Effector CD4-positive, alpha-beta T cell (primary cell): ENCODE measurements at places on chromosomes 12 and 14.

- DNase-seq, result peak; percentile 42
Measured at GRCh38 chr12:54411391-54412241, 7.5 kb downstream of the ITGA5 start.

DNA sequence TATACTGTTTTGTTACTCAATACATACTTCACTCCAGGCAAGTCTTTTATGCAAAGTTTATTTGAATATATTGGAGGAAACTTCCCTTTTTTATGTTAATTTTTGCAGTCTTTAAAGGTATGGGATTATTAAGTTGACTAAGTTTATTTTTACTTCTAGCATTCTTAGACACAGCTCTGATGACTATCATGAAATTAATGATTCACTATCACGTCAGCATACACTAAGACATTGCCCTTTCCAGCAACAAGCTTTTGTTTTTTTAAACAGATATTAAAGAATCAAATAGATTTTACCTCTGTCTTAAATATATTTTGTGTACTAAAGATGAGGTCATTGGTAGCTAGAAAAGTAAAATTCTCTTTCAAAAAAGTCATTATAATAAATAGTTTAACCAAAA lies 52.1 kb downstream of the DERA start:
- DNase-seq, result no peak

GRCh38 chr14:40072175-40072574 lies 639.9 kb upstream of the FBXO33 start:
- DNase-seq, result no peak

DNA sequence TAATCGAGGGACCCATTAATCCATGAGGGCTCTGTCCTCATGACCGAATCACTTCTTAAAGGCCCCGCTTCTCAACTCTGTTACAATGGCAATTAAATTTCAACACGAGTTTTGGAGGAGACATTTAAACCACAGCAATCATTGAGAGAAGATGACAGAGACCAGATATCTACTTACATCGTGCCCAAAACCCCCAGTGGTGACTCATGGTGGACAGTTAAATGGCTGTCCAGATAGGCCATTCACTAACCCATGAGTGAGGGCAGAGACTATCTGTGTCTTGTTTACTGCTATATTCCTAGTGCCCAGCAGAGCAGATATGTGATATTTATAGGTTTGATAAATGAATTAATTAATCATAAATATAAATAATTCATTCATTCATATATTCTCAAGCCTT lies 20.0 kb upstream of the FLVCR2 start:
- DNase-seq, result no peak

GRCh38 chr12:6231359-6232268 lies 31.4 kb downstream of the CD9 start:
- DNase-seq, result no peak

DNA sequence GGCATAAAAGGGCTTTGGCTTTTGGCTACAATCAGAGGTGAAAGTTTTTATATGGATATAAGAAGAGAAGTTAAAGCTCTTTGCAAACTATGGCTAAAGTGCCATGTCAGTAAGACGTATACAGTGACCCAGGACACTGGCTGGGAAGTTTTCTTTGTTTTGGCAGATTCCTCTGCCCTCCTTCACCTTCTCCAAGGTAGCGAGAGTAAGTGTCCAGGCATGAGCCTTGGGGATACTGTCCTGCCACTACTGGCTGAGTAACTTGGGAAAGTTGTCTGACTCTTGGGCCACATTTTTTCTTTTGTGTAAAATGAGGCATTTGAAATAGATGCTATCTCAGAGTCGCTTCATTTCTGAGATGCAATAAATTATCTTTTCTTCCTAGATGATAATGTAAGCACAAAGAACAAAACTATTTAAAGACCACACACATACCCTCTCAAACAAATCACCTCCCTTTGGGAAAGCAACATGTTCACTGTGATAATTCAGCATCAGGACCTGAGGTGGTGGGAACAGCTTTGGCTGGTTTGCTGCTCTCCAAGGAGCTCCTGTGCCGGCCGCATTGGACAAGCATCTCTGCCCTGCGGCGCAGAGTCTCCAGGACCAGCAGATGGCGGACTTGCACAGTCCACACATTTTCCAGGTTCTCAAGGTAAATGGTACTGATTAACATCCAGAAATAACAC lies 106.3 kb downstream of the PTCSC3 start:
- DNase-seq, result no peak

DNA sequence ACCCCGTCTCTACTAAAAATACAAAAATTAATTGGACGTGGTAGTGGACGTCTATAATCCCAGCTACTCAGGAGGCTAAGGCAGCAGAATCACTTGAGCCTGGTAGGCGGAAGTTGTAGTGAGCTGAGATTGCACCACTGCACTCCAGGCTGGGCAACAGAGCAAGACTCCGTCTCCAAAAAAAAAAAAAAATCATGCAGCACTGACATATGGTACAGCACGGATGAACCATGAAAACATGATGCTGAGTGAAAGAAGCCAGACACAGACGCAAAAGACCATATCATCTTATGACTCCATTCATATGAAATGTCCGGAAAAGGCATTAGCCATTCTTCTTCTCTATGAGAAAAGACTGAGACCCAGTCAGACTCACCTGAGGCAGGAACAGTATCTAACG lies 50.4 kb downstream of the PITPNM2 start:
- no peak for DNase-seq

DNA sequence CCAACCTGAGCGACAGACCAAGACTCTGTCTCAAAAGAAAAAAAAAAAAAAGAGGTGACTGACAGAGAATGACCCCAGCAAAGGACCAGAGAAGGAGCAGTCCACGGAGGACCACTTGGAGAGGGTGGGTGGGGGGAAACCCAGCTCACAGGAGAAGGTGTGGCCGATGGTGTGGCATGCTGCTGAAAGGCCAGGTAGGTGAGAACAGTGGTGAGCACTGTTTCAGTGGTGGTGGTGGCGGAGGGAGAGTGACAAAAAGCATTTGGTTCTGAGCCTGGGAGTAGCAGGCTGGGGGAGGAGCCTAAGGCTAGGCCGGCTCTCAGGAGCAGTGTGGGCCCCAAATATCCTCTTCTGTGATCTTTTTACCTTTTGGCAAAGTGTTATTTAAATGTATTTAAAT lies 63.8 kb downstream of the IRF2BPL start:
- no peak for DNase-seq

DNA sequence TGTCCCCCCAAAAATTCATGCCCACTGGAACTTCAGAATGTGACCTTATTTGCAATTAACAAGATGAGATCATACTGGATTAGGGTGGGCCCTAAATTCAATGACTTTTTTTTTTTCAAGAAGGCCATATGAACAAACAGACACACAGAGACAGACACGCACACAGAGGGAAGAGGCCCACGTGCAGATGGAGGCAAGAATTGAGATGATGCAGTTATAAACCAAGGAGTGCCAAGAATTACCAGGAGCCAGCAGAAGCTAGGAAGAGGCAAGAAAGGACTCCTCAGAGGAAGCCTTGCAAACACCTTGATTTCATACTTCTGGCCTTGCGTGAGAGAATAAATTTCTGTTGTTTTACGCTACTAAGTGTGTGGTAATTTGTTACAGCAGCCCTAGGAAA lies 33.4 kb downstream of the NELL2 start:
- DNase-seq, result no peak

DNA sequence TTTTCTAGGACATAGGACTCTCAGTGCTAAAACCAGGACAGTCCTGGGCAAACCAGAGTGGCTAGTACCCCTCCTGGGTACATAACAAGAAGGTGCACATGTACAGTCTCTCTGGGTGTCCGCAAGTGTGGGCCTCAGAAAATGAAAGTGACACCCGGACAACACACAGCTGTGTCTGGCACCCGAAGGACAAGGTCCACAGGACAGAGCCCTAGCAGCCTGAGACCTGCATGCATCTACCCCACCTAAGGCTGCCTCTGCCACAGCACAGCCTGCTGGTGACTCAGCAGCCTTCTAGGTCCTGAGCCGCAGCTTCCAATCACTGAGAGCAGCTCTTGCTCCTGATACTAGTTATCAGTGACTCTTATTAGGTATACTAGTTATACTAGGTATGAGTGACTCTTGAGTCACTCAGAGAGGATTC lies 784.1 kb upstream of the TBX3 start:
- no peak for DNase-seq

- no peak for DNase-seq
Measured at GRCh38 chr14:60485057-60485597, 736 bp downstream of the C14orf39 start.

DNA sequence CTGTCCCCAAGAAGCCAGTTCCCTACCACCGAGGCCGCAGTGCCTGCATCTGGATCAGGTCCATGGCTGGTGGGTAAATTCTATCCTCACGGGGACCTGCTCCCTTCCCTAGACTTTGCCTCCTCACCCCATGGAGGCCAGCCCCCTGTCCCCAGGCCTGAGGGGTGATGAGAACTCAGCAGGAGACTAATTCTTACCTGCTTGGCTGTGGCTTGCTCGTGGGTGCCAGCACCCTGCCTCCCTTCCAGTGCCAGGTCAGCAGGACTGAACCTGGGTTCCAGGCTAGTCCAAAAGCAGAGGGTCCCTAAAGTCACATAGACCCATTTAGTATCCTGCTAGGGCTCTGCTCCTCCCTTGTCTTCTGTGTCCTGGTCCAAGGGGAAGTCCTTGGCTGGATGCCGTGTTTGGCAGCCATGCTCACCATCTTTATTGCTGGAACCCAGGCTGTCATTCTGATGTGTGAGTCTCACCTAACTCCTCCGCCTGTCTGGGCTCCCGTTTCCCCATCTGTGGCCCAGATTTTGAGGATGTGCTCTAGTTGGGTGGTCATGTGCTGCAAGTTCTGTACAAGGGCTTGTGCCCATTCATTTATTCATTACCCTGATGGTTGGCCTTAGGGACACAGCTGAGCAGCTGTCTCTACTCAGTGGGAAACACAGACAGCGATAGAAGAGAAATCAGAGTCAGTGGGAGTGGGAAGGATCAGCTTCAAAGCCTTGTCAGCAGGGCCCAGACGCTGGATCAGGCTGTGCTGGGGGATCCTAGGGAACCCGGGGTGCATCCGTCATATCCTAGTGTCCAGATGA lies 949 bp downstream of the PLBD2 start:
- peak; percentile 4 for DNase-seq

- no peak for DNase-seq
Measured at GRCh38 chr12:119060847-119061796, 79.8 kb downstream of the SRRM4 start.

GRCh38 chr12:76020281-76020680 lies 11.3 kb downstream of the PHLDA1 start:
- peak; percentile 47 for DNase-seq

GRCh38 chr14:60753264-60754119 lies 18.9 kb downstream of the MNAT1 start:
- DNase-seq, result peak; percentile 18

GRCh38 chr12:318759-319515 lies 56.3 kb upstream of the SLC6A13 start:
- DNase-seq, result no peak

DNA sequence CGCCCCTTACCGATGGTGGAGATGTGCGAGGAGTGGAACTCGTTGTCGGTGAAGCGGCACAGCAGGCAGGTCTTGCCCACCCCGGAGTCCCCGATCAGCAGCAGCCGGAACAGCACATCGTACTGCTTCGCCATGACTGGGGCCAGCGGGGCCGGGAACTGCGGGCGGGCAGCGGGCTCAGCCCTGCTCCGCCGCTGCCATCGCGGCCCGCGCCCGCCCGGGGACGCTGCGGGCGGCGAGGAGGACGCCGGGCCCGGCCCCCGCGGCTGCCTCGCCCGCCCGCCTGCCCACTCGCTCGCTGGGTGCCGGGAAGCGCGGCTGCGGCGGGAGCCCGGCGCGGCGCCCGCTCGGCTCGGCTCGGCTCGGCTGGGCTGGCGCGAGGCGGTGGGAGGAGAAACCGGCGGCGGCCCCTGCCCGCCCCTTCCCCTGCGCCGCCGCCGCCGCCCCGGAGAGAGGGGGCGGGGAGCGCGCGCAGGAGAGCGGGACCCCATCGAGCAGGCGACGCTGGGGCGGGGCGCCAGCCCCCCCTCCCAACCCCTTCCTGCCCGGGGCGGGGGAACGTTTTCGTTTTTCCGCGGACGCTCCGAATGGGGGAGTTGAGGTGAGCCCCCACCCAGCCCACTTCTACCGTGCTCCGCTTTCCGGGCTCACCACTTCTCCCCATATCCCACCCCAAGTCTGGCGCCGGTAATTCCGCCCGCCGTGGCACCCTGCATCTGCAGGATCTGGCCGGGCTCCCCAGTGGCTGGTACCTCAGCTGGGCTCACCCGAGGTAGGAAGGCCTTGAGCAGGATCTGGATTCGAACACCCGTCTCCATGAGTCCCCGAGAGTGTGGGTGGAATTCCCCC lies at the start of gene RAB15:
RAB15 (minus strand) TSS at position 394 of the 849 bp plus-strand sequence; CDS start at position 134, 260 bp downstream.
- DNase-seq, result peak; percentile 21

DNA sequence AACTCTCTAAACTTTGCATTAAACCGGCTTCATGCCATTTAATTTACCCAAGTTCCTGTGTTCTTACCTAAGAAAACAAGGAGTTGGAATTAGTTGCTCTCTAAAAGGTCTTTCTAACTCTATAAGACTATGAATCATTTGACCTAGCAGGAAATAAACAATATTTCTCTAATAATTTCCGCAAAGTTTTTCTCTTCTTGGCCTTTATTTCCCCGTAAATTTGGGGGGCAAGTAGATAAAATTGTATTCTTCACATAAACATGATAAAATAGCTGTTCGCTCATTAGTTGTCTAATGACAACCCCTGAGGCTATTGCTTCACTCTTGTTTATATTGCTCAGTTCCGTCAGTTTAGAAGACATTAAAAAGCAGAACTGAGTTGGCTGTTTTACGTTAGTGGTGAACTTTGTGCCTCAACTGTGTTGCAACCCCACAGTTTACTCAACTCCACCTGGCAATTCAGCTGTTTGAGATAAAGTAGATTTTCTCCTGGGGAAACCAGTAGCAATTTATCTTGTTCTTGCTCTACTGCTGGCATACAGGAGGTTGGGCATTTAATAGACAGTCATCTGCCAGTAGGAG lies 74.7 kb downstream of the BTG1 start:
- no peak for DNase-seq

DNA sequence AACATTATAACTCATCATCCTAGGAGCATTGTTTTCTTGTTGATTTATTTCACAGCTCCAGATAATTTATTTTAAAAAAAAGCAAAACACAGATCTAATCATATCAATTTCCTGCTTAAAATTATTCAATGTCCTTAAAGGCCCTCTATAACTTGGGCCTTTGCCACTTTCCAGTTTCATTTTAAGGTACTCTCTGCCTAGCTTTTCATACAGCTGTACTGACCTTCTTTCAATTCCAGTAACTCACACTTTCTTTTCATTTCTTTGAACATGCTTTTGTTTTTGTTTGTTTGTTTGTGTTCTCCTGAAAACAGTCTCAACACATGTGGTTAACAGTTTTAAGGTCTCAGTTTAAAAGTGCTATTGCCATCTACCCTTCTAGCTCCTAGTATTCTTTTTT lies 281.9 kb downstream of the ACSS3 start:
- no peak for DNase-seq

DNA sequence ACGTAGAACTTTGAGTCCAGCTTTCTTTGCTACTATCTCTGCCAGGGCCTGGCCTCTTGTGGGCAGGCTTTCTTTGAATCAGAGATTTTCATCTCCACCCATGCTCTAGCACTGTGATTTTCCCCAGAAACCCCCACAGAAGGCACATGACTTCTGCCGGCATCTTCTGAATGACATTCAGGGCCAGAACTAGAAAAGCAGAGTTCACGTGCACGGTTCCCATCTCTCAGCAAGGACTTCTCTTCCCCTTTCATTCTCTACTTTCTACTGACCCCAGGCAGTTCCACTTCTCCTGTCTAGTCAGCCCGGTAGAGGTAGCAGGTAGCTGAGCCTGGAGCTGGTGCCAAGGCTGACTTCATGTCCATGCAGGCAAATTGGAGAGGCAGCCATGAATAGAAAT lies 26.9 kb downstream of the BATF start:
- DNase-seq, result no peak

GRCh38 chr12:33265033-33265731 lies 174.4 kb downstream of the SYT10 start:
- no peak for DNase-seq
